HT-29 (cell line): ENCODE measurements at places on chromosomes 2 and 18.
A peak's percentile ranks its signal among the peaks of the same experiment; 100 is the strongest.

DNA sequence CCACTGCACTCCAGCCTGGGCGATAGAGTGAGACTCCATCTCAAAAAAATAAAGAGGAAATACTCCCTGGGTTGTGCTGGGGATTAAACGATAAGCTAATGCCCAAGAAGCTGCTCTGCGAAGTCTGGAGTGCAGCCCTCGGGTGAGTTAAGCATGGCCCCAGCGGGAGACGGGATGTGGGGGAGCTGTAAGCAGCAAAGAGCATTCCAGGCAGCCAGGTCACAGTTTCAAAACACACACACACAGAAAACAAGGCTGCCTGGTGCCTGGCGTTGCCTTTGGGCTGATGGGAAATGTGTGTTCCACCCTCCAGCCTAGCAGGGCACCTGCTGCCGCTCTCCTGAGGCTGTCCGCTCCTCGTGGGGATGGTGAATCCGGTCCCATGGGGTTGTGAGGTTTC is 24.1 kb downstream of the ODC1 start:
- no peak for DNase-seq

DNA sequence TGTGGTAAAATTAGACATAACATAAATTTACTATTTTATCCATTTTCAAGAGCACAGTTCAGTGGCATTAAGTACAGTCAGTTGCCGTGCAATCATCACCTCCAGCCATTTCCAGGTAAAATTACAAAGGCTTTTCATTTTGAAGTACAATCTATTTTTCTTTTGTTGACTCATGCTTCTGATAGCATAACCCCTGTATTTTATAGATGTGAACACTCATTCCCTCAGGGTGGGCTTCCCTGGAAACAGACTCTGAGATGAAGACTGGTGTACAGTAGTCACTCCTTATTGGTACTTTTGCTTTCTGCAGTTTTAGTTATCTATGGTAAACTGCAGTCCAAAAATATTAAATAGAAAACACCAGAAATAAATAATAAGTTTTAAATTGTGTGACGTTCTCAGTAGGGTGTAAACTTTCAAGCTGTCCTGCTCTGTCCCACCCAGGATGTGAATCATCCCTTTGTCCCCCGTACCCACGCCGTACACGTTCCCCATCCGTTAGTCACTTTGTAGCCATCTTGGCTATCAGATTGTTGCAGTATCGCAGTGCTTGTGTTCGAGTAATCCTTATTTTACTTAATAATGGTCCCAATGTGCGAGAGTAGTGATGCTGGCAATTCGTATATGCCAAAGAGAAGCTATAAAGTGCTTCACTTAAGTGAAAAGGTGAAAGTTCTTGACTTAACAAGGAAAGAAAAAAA is 41.1 kb upstream of the NAB1 start:
- DNase-seq = peak; percentile 23

GRCh38 chr2:165456027-165456426 is 13.5 kb upstream of the CSRNP3 start:
- DNase-seq = no peak

DNA sequence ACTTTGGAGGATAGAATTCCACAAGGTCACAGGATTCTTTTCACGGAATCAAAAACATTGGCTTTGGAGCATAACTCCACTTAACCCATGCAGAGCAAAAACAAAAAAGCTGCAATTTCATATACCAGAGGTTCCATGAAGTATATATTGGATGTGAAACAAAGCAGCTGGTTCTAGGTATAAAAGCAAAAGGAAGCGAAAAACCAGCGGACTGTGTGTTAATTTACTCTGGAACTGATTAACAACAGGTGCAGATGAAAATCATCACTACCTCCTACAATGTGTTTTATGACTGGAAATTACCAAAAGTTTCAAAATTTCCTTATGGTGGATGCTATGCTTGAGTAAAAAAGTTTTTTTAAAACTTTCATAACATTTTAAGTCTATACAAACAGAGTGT is 54.4 kb upstream of the LINC00305 start:
- no peak for DNase-seq

DNA sequence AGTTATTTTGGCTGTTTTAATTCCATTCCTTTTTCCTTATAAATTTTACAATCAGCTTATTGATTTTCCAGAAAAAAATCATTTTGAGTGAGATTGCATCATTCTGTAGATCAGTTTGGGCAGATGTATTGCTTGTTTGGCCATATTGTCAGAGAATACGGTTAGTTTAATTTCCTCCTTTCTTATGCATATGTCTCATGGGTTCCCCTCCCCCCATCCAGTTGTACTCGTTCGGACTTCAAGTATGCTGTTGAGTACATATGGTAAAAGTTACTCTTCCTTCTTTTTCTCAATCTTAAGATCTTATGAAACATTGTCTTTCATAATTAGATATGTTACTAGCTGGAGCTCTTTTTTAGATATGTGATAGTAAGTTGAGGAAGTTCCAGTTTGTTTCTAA is 131.2 kb upstream of the TTC27 start:
- no peak for DNase-seq
